T-cell (primary cell): ENCODE measurements at places on chromosomes 16 and 17.

- no peak for DNase-seq
These were observed 139.3 kb upstream of the IRX3 start for GRCh38 chr16:54425681-54426552.

GRCh38 chr17:19897903-19898302 is 30.2 kb upstream of the ULK2 start:
- DNase-seq: no peak

- DNase-seq: no peak
These were observed 25.4 kb upstream of the WSB1 start for GRCh38 chr17:27268394-27269085.

DNA sequence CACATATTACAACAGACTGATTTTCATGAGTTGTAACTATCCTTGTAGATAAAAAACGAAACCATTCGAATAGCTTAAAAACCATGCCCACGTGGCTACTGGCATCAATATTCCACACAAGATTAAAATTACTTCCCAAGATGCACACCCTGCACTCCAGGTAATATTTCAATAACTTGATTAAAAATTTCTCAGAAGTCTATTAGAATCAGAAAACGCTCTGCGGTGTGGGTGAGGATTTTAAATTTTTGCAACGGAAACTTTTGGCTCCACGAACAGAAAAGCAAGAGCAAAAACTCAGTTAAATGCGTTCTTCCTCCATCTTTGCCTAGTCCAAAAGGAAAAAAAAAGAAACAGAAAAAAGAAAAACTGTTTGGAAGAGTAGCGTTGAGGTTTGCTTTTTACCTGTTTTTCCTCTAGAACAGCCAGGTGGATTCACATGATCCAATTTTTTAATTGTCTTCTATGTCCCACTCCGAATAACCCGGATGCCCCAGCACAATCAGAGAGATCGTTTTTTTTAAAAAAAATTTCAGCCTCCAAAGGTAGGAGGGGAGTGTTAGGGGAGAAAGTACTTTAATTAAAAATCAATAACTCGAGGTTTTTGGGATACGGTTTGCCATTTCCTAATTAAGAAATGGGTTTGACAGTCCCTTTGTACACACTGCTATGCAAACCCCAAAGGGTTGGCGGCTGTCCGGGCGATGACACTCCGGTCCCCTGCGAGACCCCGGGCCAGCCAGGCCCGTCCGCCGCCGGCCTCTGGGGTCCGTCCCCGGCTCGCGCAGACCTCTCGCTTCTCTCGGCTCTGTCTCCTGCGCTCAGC is 708 bp upstream of the NFAT5 start:
- DNase-seq: no peak

DNA sequence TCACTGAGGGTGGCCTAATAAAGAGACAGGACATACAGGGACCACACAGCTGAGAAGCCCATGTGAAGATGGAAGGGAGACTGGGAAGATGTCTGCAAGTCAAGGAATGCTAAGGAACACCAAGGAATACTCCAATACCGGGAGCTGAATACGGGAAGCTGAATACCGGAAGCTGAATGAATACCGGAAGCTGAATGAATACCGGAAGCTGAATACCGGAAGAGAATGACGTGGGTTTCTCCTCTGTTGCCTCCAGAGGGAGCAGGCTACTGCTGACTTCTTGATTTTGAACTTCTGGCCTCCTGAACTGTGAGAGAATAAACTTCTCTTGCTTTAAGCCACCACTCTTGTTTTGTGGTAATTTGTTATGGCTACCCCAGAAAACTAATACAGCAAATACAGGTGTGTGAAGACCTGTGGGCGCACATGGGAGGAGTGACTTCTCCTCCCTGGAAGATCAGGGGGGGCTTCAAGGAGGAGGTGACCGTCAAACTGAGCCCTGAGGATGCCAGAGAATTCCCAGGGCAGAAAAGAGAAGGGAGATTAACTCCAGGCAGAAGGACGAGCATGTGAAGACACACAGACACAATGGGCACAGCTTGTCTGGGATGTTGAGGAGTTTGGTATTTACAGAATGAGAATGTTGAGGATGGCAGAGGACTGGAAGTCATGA is 259.9 kb downstream of the IRF8 start:
- DNase-seq: no peak

DNA sequence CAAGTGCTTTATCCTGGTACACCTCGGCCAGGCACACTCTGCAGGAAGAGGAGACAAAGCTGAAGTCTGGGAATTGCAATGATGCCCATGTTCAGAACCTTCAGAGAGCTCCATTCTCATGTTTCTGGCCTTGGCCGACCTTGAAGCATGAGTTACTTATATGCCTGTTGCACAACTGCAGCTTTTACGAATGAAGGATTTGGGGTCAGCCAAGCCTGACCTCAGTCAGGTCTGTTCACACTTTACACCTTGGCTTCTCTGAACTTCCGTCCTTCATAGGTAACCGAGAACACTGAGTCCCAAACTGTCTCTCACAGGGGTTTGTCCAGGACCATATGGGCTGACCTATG is 66.7 kb downstream of the GTF3C1 start:
- no peak for DNase-seq

DNA sequence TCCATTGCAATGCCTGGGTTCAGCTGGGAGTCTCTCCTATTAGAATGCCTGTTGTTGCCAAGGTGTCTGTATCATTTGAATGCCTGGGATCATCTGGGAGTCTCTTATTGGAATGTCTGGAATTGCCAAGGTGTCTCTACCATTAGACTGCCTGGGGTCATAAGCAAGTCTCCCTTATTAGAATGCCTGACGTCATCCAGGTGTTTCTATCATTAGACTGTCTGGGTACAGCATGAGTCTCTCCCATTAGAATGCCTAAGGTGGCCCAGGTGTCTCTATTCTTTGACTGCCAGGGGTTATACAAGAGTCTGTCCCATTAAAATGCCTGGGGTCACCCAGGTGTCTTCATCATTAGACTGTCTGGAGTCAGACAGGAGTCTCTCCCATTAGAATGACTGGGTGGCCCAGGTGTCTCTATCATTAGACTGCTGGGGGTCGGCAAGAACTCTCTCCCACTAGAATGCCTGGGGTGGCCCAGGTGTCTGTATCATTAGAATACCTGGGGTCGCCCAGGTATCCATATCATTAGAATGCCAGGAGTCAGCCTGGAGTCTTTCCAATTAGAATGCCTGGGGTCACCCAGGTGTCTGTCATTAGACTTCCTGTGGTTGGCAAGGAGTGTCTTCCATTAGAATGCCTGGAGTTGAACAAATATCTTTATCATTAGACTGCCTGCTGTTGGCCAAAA is 2274.0 kb downstream of the TP53TG3F start:
- no peak for DNase-seq

DNA sequence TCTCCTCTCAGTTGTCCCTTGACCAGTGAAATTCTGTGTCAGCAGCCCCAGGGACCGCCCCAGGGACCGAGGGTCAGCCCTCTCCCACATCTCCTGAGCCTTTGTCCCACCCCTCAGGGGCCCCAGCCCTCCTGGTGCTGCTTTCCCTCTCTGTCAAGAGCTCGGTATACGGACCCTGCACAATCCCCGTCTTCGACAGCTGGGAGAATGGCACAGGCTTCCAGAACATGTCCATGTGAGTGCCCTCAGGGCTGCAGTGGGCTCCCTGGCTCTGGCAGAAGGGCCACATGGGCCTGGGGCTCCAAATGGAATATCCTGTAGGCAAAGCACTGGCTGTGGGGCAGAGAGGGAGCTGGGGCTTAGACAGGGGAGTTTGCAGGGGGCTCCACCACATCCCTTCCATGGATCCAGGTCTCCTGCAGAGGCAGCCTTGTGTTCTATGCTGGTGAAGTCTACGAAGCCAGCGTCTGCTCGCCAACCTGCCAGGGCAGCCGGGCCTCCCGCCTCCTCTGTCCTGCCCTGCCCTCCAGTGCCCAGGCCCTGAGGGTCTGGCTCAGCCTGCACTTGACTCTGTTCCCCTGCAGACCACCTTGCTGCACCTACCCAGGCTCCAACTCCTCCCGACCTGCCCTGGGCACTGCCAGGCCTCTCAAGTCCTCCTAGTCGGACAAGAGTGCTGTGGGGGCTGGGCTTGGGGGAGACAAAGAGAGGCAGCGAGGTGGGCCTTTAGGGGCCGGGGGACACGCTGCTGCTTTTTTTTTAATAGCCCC is 28.0 kb downstream of the ADGRG5 start:
- DNase-seq: no peak

- DNase-seq: no peak
These were observed 445.4 kb upstream of the GOT2 start for GRCh38 chr16:59179446-59180082.

DNA sequence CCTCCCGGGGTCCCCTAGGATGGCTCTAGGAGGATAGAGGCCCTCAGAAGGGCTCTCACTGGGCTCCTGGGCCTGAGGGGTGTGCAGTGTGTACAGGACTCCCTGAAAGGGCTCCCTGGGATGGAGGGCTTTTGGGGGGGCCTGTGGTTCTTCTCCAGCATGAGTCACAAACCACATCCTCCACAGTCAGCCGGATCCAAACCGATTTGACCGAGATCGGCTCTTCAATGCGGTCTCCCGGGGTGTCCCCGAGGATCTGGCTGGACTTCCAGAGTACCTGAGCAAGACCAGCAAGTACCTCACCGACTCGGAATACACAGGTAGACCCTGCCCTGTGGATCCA is 4.5 kb downstream of the TRPV2 start:
- DNase-seq: peak; percentile 26

DNA sequence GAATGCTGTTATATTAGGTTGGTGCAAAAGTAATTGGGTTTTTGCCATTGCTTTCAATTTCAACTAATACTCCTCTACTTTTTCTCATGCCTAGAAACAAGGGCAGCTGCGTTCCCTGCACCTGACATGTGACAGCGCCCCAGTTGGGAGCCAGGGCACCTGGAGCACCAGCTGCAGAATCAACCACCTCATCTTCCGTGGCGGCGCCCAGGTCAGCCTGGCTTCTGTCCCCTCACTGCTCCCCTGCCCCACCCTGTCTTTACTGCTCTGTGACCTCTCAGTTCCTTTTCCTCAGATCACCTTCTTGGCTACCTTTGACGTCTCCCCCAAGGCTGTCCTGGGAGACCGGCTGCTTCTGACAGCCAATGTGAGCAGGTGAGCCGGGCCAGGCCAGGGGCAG is 16.4 kb upstream of the ITGAD start:
- DNase-seq: no peak

DNA sequence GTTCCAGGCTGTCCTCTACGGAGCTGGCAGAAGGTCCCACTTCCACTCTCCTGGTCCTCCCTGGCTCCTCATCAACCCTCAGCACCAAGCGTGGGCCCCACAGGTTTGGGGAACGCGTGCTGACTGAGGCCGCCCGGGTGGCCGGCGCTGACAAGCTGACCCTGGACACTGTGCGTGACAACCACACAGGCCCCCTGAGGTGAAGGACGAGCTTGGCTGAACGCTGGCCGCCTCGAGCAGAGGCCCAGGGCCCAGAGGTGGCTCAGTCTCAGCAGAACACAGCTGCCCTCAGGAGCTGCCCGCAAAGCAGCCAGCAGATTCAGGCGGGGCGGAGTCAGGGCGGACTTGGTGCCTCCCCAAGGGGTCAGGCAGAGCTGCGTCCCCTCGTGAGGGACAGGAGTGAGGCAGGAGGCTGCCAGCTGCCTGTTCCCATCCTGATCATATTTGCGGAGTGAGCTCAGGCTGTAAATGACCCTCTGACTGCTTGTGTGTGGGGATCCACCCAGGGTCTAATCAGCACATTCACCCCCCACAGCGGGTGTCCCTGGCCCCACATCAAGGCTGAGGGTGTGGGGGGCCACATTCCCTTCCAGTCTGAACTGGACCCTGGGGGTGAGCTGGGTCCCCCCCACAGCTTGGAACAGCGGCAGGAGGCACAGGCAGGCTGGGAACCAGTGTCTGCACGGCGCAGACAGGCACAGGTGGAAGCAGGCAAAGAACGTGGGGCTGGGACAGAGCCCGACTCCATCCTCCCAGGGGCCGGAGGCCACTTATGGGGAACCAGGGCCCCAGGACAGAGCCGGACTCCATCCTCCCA is 105.1 kb upstream of the METRNL start:
- no peak for DNase-seq

DNA sequence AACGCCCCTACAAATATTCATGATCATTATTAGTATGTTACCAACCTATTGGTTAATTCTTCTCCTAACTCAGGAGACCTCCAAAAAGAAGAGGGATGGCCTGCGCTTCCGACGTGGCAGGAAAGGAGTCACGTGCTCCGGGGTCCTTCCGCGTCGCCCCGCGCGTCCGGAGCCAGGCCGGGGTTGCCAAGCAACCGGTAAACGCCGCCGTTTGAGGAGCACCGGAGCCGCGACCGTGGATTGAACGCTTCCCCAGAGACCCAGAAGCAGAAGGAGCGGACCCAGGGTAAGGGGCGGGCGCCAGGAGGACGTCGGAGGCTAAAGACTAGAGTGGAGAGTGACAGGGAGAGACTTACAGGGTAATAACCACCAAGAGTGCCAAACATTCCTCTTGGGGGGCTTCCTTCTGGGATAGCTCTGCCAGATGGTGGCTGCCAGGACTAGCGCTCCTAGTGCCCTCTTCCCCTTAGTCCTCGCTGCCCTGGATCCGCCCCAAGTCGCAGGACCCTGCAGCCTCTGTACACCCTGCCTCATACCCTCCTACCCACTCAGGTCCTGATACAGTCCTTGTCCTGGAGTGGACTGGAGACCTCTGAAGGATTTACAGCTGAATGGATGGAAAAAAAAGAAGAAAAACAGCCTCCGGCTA is at the start of gene DNAI2:
TSS of gene DNAI2 (plus strand) at position 175 of the 649 bp plus-strand sequence. CDS start 7,584 bp downstream, outside the sequence.
- peak; percentile 20 for DNase-seq

GRCh38 chr17:21021208-21021803 is 21.5 kb downstream of the USP22 start:
- DNase-seq: no peak

DNA sequence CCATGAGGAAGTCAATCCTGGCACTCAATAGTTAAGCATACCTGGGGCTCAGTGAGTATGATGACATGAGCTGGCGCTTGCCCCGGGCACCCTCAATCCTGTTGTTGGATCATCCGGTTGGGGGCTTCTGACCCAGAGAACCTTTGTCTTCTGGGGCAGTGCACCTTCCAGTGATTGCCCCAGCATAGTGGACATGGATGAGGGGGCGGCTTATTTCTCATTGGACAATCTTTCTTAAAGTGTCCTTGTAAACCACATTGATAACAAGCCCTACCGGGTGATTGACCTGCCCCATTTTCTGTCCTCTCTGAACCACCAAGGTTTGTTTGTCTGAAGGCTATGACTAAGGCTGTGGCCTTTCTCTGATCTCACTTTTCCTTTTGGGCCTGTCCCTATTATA is 18.2 kb downstream of the IGSF6 start:
- no peak for DNase-seq

DNA sequence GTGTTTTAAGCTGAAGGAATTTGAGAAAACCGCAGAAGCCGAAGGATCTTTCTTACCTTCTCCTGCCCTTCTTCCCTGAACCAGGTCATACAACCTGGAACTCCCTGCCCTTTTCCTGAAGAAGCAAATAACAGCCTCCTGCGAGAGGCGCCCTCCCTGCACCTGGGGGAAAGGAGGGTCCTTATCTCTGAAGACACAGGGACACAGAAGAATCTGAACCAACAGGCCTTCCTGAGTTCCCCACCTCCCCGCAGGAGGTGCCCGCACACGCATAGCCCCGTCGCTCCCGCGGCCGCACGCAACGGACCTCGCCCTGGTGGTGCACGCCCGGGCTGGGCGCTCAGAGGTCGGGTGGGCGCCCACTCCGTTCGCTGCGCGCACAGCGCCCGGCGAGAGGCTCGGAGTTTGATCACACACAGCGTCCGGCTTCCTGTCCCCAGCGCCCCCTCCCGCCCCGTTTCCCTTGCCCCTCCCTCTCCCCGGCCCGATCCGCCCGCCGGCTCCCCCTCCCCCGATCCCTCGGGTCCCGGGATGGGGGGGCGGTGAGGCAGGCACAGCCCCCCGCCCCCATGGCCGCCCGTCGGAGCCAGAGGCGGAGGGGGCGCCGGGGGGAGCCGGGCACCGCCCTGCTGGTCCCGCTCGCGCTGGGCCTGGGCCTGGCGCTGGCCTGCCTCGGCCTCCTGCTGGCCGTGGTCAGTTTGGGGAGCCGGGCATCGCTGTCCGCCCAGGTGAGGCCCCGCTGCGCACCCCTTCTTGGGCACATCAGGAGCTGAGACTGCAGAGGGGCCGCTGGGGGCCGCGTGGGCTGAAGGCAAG is at the start of gene TNFSF12:
TSS of gene TNFSF12 (plus strand) at position 474 of the 816 bp plus-strand sequence. CDS start at position 570, 96 bp downstream.
- DNase-seq: no peak
